ENCODE measurements at places on chromosomes 1 and 21.

GRCh38 chr1:59354709-59355337, 57.9 kb downstream of the FGGY start:
- peak; percentile 20 for DNase-seq

- no peak for DNase-seq
Measured at GRCh38 chr1:9257851-9258250, 23.3 kb downstream of the H6PD start.

- DNase-seq = peak; percentile 78
Measured at GRCh38 chr21:25638660-25639550, at the start of gene JAM2. TSS of gene JAM2 (plus strand) at chr21:25639258. CDS start at chr21:25639822, 564 bp downstream.

GRCh38 chr1:2258996-2259395, 30.9 kb downstream of the SKI start:
- DNase-seq = no peak

- DNase-seq = no peak
Measured at GRCh38 chr1:159756397-159756796, 24.4 kb upstream of the DUSP23 start.

DNA sequence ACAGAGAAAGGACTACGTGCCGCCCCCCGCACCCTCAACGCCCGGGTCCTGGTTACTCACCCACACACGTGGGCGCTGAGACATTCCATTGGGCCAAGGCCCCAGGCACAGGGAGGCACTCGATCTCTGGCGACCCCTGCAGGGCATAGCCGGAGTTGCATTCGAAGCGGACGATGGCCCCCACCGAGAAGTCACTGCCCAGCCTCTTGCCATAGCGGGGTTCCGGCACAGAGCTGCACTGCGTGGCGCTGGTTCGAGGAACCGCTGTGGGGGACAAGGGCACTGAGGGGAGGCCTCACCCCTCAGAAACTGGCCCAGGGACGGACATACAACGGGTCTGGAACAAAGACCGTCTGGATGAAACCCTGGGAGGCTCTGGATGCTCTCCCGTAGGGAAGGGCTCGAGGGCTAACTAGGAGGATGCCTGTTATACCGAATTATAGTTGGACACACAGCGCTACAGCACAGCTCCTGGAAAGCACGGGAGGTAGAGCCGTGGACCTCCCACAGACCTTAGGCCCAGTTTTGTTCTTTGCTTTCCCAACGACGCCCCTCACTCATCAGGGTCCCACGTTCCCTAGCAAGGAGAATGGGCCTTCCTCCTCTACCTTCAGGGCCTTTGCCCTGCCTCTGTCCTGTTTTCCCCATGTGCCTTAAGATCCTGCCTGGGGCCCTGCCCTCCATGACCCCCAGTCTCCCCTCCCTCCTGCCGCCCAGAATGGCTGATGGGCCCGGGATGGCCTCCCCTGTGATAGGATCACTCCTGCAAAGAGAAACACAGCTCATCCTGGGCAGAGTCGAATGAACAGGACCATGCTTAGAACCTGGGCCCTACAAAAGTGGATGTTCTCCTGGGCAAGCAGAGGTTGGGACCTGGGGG, 152.8 kb downstream of the ZSCAN20 start:
- peak; percentile 11 for DNase-seq

GRCh38 chr1:69898403-69898947, 306.9 kb downstream of the LRRC40 start:
- DNase-seq = no peak

GRCh38 chr1:243718893-243719292, 131.2 kb downstream of the AKT3 start:
- DNase-seq = no peak

DNA sequence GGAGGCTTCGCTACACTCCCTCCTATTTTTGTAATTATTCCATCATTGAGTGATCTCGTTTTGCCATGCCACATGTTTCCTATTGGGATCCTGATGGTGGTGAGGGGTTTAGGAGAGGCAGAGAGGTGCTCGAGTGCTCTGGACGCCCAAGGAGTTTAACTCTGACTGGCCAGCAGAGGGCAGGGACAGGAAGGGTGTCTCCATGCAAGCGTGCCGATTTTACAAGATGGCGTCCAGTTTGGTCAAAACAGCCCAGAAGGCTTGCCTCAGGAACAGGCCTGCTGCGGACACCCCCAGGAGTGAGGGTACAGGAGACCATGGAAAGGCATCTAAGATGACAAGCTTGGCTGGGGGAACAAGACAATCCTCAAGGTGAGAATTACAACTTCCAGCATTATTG, 33.8 kb upstream of the KCNE2 start:
- DNase-seq = no peak

- no peak for DNase-seq
Measured at GRCh38 chr1:38489844-38490270, 369.7 kb downstream of the RRAGC start.

GRCh38 chr1:227919906-227920305, 27.8 kb downstream of the WNT9A start:
- peak; percentile 62 for DNase-seq

GRCh38 chr1:193448682-193449461, 262.5 kb upstream of the B3GALT2 start:
- DNase-seq = no peak

DNA sequence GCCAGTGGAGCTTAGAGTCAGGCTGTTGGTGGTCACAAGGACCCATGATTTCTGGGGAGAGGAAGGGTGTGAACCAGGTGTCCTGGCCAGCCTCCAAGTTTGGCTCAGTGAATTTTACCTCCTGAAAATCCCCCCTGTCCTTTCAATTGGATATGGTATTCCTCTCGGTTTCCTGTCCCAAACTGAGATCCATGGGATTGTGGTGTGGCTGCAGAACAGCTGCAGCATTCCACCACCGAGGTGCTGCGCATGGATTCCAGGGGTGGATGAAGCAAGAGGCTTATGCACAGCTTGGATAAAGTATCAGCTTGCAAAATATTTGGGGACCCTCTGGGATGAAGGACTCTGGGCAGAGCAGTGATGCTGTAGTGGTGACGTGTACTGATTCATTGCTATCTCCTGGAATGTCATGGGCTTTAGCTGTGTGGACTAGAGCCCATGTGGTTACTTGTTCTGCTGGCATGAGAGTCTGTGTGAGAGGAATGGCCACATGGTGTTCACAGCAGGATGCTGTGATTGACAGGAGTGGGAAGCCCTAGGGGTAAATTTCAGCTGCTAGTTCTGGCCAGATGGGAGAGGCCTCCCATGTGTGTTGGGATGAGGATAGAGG, 148.7 kb upstream of the SPAG17 start:
- peak; percentile 81 for DNase-seq

DNA sequence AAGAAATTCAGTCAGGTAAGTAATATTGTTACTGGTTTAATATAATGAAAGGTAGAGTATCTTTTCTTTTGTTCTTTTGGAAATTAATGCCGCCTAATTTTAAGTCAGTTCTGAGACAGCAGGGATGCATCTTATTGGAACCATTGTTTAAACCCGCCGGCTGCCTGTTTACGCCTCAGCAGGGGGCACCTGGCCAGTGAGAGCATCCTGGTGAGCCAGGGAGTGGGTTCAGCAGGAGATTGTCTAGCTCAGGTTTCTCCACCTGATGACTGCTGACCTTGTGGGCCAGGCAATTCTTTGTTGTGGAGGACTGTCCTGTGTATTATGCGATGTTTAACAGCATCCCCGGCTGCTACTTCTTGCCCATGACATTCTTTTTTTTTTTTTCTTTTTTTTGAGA, 30.2 kb downstream of the CHAF1B start:
- no peak for DNase-seq

DNA sequence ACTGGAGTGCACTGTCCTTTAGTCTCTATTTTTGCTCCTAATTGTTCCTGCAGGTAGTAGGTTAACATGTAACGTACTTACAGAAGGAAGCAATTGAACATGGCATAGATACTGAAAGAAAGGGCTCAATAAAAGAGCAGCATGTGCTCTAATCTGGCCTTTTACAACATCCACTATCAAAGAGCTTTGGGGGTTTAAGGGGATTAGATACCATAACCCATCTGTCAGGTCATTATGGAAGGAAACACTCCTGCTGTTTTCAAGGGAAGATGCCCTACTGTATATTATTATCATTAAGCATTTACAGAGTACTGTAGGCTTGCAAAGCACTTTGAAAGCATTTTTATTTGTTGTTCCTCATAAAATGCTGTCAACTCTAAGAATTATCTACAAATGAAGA, 152.8 kb downstream of the TTLL7 start:
- DNase-seq = no peak

All from right hindlimb (tissue), 1 donor.